ENCODE measurements at places on chromosomes 6 and 20.

GRCh38 chr6:65436281-65436680 lies 270.7 kb downstream of the EYS start:
- DNase-seq, result no peak

DNA sequence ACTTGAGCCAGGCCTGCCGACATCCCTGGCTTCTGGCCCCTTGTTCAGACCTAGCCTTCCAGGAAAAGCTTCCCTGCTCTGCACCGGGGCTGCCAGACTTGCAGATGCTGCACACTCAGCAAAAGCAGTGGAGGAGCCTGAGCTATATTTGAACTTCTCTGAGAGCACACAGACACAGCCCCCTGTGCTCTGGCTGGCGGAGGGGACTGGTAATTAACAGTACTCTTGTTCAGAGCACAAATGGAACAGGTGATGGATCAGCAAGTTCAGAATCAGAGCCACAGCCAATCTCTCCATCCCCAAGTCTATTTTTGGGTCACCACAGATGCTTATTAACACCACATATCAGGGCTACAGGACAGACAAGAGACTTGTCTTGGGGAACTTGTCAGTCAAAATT lies 27.6 kb upstream of the RIMS4 start:
- no peak for DNase-seq

- DNase-seq, result no peak
These were observed 142.9 kb downstream of the MYB start for GRCh38 chr6:135323979-135324378.

DNA sequence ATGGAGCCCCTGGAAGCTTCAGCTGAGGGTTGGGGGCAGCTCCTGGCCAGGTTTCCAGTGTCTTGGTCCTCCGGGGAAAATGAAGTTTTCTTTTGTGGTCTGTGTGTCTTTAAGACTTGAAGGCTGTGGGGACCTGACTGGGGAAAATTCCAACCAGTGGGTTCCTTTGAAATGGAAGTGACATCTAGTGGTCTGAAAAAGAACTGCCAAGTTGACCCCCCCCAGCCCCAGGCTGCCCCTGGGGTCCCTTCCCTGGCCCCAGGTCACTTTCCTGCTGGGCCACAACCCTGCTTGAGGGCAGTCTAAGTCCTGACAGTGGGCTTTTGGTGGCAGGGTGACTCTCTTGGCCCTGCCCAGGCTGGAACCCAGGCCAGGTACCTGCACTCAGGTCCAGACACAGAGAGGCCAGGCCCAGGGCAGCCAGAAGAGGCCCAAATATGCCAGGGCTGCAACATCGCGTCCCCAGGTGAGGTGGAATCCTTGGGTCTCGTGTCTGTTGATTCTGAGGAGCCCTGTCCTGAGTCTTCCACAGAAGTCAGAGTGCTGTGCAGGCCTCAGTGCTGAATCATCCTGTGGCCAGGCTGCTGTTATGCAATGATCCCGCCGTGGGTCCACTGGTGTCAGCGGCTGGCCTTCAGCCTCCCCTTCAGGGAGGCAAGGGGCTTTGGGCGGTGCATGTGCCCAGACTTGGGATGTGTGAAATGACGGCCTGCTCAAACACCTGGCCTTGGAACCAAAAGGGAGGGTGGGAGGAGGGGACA lies 68.4 kb downstream of the VEGFA start:
- no peak for DNase-seq

GRCh38 chr6:139706912-139707311 lies 332.5 kb upstream of the CITED2 start:
- no peak for DNase-seq

GRCh38 chr6:139757784-139758183 lies 383.3 kb upstream of the CITED2 start:
- no peak for DNase-seq

DNA sequence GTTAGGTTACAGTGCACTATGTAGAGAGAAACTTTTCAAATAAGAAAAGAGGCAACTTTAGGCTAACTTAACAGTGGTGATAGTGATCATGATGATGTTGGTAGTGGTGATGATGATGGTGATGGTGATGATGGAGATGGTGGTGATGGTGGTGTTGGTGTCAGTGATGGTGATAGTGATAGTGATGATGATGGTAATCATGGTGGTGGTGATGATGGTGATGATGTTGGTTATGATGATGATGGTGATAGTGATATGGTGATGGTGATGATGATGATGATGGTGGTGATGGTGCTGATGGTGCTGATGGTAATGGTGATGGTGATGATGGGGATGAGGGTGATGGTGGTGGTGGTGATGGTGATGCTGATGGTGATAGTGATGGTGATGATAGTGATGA lies 107.4 kb downstream of the DLL1 start:
- DNase-seq, result no peak

GRCh38 chr20:24646321-24646720 lies 176.9 kb downstream of the SYNDIG1 start:
- DNase-seq, result no peak

- no peak for DNase-seq
These were observed 52.7 kb downstream of the TOP1 start for GRCh38 chr20:41081276-41081814.

DNA sequence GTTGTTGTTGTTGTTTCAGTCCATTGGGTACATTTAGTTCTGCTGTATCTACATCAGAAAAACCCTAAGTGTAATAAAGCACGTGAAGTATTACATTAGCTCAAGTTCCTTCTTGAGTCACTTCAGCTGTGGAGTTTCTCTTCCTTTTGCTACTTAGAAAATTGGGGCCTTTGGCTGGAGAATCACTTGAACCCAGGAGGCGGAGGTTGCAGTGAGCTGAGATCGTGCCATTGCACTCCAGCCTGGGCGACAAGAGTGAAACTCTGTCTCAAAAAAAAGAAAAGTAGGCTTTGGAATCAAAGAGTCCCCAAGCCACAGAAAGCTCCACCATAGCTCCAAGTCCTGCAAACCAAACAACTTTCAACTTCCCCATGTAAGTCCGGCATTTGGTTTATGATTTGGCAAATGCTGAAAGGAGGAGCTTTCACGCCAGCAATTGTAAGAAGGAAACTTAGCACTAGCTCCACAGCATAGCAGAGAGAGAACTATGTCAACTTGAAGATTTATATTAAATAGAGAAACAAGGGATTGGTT lies 56.5 kb upstream of the RNF144B start:
- no peak for DNase-seq

GRCh38 chr6:30839671-30840070 lies 44.6 kb upstream of the DDR1 start:
- no peak for DNase-seq

DNA sequence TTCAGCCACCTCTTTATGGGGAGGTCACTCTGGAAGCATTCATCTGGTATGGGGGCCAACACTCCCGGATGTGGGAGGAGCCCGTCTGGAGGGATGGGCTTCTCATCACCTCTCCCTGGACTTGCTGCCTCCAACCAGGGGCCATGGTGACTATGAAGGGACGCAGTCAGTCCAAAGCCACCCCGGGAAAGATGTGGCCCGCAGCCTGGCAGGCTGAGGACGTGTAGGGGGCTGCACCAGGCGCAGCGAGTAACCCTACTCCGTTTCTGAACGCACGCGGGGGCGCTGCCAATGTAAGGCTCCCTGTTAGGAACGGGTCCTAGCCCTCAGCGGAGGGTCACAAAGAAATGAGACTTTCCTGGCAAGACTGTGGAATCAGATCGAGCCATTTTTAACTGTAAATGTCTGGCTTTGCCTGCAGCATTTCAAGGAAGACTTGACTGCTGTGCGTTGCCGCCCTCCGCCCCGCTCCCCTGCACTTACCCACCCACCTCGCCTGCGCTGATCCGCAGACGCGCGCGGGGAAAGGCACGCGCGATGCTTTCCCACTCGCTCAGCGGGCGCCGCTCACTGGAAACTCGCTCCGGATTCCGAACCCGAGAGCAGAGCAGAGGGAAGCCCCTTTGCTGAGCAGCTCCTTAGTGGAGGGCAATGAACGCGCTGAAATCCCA lies 55.1 kb downstream of the IL20RA start:
- no peak for DNase-seq

DNA sequence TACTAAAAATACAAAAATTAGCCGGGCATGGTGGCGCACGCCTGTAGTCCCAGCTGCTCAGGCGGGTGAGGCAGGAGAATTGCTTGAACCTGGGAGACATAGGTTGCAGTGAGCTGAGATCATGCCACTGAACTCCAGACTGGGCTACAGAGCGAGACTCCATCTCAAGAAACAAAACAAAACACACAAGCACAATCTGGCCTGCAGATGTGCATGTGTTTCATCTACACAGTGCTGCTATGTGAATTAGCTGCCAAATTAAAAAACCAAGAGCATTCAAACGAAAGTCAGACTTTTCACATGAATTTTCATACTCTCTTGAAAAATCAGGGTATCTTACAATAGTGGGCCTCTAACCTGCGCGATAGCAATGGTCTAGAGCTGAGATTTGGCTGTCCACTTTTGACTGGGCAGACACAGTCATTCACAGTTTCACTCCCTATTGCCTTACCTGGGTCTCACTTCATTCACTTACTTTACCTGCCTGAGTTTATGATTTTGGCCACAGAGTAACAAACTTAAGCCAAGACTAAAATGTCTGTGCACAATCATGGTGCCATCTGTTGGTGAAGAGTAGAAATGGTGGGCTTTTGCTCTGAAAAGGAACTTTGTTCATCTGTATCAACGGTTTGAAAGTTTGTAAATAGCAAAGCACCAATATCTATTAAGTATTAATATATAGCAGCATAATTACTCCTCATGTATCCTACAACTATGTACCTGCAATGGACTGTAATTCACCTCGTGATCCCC lies 138.5 kb upstream of the UST start:
- no peak for DNase-seq

GRCh38 chr6:31081872-31082271 lies 30.5 kb downstream of the C6orf15 start:
- DNase-seq, result no peak

GRCh38 chr6:3014675-3015066 lies 15.0 kb downstream of the NQO2 start:
- no peak for DNase-seq

Data from NCI-H1417 treated with DMSO at 0.1 percent for 48 hours (cell line).